ENCODE measurements at places on chromosomes 12 and 14. TPM values are rescaled to one million over a fixed set of nuclear protein-coding genes. Genes with fewer than 3 reads are reported as not detected.

SERPINA5 gene
- not detected for total RNA-seq

GPR132 gene
- not detected for total RNA-seq

MMP17 gene
- total RNA-seq, result 3.2 TPM

ASPG gene
- total RNA-seq, result not detected

CLECL1 gene
- not detected for total RNA-seq

All from thoracic aorta endothelial cell (primary cell).